NCI-H1436 treated with DMSO at 0.1 percent for 48 hours (cell line): ENCODE measurements at places on chromosomes 11 and 22.

DNA sequence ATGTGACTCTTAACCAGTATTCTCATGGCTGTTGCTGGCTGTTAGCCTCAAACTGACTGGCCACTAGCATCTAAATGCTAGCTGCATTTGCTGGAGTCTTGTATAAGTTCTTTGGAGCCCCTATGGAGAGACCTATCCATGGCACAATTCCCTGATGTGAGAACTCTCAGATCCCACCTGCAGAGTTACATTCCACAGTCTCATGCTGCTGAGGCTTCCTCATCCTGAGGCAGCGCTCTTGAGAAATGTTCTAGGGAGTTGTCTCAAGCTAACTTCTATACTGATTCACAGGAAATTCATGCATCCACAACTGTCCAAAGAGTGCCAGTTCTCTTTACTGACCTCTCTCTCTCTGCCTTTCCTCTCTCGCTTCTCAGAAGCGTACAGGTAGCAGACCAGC, 218.0 kb upstream of the PITPNB start:
- DNase-seq, result no peak

GRCh38 chr11:15826826-15827225, 529.5 kb downstream of the SOX6 start:
- no peak for DNase-seq

GRCh38 chr11:76424891-76425290, 19.9 kb upstream of the EMSY start:
- no peak for DNase-seq

GRCh38 chr22:24518771-24519485, 23.8 kb downstream of the UPB1 start:
- DNase-seq, result no peak

GRCh38 chr11:62493801-62494200, 52.8 kb downstream of the AHNAK start:
- DNase-seq, result no peak

DNA sequence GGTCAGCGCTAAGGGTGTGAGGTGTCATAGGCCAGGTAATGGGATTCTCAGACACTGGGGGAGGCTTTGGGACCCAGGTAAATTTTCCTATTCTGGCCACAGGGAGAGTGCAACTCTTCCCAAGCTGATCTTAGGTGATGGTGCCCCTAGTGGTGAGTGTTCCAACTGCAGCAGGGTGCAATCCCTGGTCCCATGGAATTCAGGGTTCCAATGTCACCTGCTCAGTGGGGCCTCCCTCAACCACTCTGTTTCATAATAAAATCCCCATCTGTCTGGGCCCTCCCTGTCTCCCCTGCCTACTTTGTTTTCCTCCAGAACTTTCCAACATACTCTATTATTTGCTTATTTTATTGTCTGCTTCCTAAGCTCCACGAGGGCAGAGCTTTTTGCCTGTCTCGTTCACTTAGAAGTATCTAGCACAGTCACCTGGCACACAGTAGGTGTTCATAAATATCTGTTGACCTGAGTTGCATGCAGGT, 2.9 kb upstream of the SGSM1 start:
- no peak for DNase-seq
